Psoas muscle (tissue), 8 donors: ENCODE measurements at places on chromosomes 7 and 10. TPM values are rescaled to one million over a fixed set of nuclear protein-coding genes. Genes with fewer than 3 reads are reported as not detected.

GRCh38 chr10:104146882-104147281 lies 24.9 kb downstream of the SFR1 start:
- no peaks in the 10 kb centered on the region for H3K4me1 ChIP-seq
- H3K27ac ChIP-seq, result no peak overlapping the region
- peaks cover 2% of the 10 kb centered on the region for H3K27me3 ChIP-seq
- no peaks in the 10 kb centered on the region for H3K36me3 ChIP-seq
- no peak overlapping the region for H3K4me3 ChIP-seq
- no peak for DNase-seq

DNA sequence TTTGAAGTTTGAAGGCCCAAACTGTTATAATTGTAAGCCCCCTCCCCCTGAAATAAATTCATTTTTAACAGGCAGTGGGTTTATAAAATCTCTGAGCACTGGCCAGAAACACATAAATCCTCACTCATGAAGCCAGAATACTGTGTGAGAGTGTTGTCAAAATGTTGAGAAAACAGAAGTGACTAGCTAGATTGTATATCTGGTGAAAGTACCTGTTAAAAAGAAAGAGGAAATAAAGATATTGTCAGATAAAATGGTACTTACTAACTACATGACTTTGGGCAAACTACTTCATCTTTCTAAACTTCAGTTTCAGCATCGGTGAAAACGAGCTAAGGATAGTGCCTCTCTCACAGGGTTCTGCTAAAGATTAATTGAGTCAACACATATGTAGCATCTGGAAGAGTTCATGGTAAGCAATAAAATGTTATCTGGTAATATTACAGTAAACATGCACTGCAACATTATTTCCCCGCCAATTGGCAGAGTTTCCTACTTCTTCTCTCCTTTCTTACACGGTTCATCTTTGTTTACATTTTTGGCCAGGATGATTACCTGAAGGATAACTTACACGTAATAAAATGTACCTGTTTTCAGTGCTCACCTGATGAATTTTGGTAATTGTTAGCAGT lies 202.5 kb upstream of the CHRM2 start:
- H3K4me3 ChIP-seq, result no peak overlapping the region
- no peak for DNase-seq
- no peaks in the 10 kb centered on the region for H3K27me3 ChIP-seq
- H3K36me3 ChIP-seq, result no peaks in the 10 kb centered on the region
- H3K27ac ChIP-seq, result no peak overlapping the region

- H3K4me1 ChIP-seq, result peaks cover 13% of the 10 kb centered on the region
- H3K27ac ChIP-seq, result peak overlapping the region; percentile 100
- peak overlapping the region; percentile 88 for H3K4me3 ChIP-seq
Observed at GRCh38 chr7:55366461-55367070, 1.4 kb downstream of the LANCL2 start.

DNA sequence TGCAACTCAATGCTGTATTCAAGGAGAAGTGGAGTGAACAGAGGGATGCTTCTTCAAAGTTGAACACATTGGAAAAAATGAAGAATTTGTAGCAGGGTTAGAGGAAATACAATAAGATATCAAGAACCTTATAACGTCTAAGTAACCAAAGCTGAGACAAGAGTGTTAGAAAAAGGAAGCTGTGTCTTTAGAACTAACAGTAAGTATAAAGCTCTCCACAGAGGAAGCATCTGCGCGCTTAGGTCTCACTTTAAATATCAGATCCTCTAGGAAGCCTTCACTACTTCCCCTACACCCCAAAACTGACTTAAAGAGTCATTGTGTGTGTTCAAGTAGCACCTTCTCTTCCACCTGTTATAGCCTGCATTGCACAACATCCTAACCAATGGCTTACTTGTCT lies 43.0 kb downstream of the CH25H start:
- H3K27me3 ChIP-seq, result no peaks in the 10 kb centered on the region
- no peak for DNase-seq
- no peaks in the 10 kb centered on the region for H3K4me1 ChIP-seq

DNA sequence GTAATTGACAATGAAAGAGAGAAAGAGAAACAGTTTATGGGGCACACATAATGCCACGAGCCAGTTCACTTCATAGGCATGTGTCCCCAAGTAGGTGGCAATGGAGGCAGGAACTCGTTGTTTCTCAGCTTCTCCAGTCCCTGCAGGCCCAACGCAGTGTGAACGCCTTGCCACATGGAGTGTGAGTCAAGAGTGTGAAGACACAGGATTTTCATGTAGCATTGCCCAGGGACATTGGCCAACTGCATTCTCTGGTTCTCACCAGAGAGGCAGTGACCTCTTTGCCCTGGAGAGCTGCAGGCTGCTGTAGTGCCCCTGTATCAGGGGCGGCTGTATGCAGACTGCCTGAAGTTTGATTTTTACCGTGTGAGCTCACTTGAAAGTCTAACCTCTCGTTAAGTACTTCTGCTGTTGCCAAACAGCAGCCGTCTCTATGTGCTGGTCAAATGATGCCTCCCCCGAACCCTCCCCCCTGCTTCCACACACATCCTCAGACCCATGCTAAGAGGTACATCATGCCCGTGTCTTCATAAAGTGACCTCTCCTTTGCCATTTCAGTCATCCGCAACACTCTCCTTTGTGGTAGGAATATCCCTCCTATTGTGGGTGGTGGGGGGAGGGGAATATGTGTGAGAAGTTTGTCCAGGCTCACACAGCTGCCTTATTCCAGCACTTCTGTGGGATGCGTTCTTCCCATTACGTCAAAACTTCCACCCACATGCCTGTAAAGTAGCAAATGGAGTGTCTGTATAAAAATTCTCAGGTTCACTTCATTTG lies 12.7 kb downstream of the LRRC18 start:
- no peaks in the 10 kb centered on the region for H3K27me3 ChIP-seq
- DNase-seq, result no peak
- no peaks in the 10 kb centered on the region for H3K36me3 ChIP-seq
- H3K27ac ChIP-seq, result no peak overlapping the region
- H3K4me1 ChIP-seq, result no peaks in the 10 kb centered on the region
- H3K4me3 ChIP-seq, result no peak overlapping the region

The NCF1 gene
- 2.1 TPM for total RNA-seq

GRCh38 chr10:77411805-77412204 lies 225.8 kb downstream of the KCNMA1 start:
- H3K36me3 ChIP-seq, result no peaks in the 10 kb centered on the region
- no peak overlapping the region for H3K4me3 ChIP-seq
- no peak overlapping the region for H3K27ac ChIP-seq
- H3K27me3 ChIP-seq, result no peaks in the 10 kb centered on the region
- peaks cover 18% of the 10 kb centered on the region for H3K4me1 ChIP-seq

DNA sequence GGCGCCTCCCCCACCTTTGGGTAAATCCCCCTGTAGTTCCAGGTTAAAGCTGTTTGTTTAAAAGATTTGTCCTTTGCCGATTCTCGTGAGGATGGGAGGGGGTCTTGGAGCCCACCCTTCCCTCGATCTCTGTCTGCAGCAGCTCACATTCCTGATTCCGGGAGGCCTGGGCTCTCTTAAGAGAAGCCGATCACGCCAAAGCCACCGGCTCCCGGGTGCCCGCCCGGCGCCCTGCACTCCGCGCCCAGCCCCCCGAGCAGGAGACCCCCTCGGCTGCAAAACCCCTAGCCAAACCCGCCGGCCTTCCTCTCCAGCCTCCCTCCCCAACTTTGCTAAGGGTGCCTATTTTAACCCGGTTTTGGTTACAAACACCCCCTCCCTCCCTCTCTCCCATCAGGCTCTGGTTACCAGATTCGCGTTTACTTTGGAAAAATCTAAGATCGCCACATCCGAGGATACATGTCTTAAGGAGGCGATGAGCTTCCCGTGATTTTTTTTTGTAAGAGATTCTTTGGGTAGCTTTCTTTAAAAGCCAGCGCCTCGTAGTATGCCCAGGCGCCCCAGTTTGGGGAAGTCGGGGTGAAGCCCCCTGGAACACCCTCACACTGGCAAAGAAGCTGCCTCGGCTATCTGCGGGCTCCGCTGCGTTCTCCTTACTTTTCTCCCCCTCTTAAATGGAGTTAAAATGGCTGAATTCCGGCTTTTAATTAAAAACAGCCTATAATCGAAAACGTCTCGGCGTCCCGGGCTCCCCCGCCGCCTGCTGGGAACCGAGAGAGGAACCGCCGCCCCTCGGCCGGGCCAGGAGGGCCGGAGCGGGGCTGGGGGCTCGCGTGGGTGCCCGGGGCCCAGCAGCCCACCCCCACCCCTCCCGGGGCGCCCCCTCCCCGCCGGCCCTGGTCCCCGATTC lies 983 bp downstream of the TNRC18 start:
- H3K36me3 ChIP-seq, result no peaks in the 10 kb centered on the region
- peak overlapping the region; percentile 99 for H3K4me3 ChIP-seq
- H3K4me1 ChIP-seq, result peaks cover 11% of the 10 kb centered on the region
- H3K27ac ChIP-seq, result peak overlapping the region; percentile 100
- no peaks in the 10 kb centered on the region for H3K27me3 ChIP-seq
- DNase-seq, result no peak

The NXPH1 gene
- not detected for total RNA-seq

DNA sequence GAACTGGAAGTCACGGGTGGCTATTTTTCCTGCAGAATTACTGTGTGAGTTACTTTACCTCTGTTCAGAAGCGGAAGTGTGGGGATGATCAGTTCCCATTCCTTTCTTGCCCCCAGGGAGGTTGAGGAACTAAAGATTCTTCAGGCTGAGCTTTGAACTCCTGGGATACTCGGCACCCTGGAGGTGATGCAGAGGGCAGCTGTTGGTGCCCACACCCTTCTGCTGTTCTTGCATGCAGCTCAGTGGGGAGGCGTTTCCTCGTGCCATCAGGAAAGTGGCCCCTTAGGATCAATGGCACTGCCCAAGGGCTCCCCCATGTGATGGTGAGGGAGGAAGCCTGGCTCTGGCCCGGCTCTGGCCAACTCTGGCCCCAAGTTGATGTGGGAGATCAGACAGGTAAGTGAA lies 44.7 kb upstream of the MXI1 start:
- no peak for DNase-seq
- no peak overlapping the region for H3K27ac ChIP-seq
- no peaks in the 10 kb centered on the region for H3K36me3 ChIP-seq

The GIMAP6 gene
- total RNA-seq, result 10.3 TPM

DNA sequence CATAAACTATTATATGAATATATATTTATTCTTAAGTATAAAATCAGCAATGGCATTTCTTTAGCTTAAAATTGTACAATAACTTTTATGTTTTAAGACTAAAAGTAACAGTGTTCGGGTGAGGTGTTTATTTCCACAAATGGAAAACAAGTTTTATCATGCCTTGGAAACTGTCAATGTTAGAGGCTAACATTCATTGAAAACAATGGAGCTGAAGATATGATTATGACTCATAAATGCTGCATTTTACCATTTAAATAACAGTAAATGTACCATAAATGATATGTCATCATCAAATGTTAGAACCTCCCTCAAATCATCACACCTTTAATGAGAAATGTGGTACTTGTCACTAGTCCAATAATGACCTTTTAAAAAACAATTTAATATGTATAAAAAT lies 897.3 kb downstream of the PCDH15 start:
- H3K4me3 ChIP-seq, result no peak overlapping the region
- no peaks in the 10 kb centered on the region for H3K36me3 ChIP-seq
- no peak for DNase-seq
- H3K27ac ChIP-seq, result no peak overlapping the region
- H3K4me1 ChIP-seq, result no peaks in the 10 kb centered on the region

The NEUROG3 gene
- total RNA-seq, result not detected

The FRAT1 gene
- total RNA-seq, result 3.3 TPM

The PRF1 gene
- 1.7 TPM for total RNA-seq

- no peak for DNase-seq
- H3K27ac ChIP-seq, result no peak overlapping the region
- H3K4me3 ChIP-seq, result no peak overlapping the region
Observed at GRCh38 chr10:72875250-72876055, 18.1 kb upstream of the OIT3 start.
